Keratinocyte (primary cell): ENCODE measurements at places on chromosomes 5 and 9. TPM values are rescaled to one million over a fixed set of nuclear protein-coding genes. Genes with fewer than 3 reads are reported as not detected.

DNA sequence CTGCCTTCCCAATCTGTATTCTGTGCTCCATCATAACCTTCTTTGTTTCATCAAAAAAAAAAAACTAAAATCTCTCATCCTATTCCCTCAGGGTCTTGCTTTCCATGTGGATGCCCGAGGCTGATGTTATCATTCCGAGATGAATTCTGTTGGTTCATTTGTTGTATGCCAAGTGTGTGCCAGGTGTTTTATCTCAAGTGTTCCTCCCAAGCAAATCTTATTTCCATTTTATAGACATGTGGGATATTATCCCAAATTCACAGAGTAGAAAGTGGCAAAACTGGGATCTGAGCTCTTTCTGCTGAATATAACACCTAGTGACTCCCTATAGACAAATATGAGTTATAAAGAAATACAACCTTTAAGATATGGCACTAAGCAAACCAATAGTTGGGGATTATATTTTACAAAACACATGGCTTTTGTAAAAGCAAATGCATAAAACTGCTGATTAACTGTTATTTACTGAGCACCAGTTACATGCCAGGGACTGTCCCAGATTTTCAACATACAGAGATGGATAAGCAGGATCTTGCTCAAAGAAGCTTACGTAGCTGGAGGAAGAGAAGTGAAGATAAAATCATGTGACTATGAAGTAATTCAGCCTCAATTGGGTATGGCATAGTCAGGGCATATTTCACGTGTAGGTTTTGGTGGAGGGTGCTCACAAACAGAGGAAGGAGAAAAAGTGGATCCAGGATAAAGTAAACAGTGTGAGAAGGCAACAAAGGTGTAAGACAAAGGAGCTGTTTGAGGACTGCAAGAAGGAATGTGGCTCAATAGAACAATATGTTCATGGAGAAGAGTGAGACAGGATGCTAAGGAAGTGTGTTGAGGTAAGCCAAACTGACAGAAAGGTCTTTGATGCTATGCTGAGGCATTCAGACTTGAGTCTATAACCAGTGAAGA is 143.3 kb upstream of the ADAMTSL1 start:
- H3K4me3 ChIP-seq = no peak overlapping the region
- no peak overlapping the region for H3K27ac ChIP-seq
- H3K27me3 ChIP-seq = no peaks in the 10 kb centered on the region
- no peak for DNase-seq

DNA sequence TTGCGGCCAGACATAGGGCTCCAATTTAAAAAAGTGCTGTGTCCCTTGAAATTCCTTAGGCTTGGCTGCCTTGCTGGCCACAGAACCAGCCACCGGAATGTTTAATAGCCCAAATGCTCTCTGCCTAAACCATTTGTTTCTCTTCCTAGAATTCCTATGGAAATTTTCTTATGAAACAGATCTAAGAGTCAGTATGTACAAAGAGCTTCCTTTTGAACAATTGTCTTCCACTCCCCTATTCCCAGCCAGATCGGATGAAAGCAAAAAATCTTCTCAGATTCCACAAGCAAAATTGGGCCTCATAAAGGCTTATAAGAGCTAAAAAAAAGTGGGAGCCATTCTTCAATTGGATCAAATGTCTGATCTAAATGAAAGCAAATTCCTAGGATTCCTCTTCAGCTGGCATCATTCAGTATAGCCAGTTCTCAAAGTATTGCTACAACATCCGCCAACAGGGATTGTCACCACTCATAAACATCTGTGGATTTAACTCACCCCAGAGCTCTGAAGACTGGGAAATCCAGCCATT is 104.3 kb downstream of the CEMIP2 start:
- H3K27me3 ChIP-seq = no peaks in the 10 kb centered on the region
- H3K4me1 ChIP-seq = no peaks in the 10 kb centered on the region
- no peak overlapping the region for H3K4me3 ChIP-seq
- DNase-seq = no peak
- no peak overlapping the region for H3K27ac ChIP-seq

The PCDHA9 gene
- polyA plus RNA-seq = 0.01 TPM in 1 of 3 replicates, not detected in the others

The SOX30 gene
- 0.03 to 0.06 TPM (median 0.05 TPM) in 3 replicates for polyA plus RNA-seq

The NRG2 gene
- 0.12 to 0.21 TPM (median 0.13 TPM) in 3 replicates for polyA plus RNA-seq

- no peaks in the 10 kb centered on the region for H3K27me3 ChIP-seq
- no peak overlapping the region for H3K4me3 ChIP-seq
- H3K4me1 ChIP-seq = no peaks in the 10 kb centered on the region
- H3K27ac ChIP-seq = no peak overlapping the region
- no peak for DNase-seq
- H3K36me3 ChIP-seq = no peaks in the 10 kb centered on the region
Observed at GRCh38 chr9:107174441-107174840, 108.6 kb upstream of the RAD23B start.

DNA sequence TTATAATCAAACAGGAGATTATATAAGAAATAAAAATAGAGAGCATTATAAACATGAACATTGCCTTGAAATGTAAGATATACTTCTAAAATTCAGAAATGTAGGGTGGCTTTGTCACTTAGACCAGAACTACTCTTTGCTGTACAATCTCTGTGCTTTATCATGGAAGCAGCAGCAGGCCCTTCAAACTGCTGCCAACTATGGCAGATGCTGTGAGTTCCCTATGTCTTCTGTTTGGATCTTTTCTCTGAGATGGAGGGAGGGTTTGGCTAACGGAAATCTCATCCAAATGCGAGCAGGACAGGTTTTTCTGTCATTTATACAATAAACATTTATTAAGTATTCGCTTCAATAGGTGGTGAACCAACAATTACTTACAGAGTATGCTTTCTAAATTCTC is 34.8 kb upstream of the RICTOR start:
- no peaks in the 10 kb centered on the region for H3K4me1 ChIP-seq
- no peak overlapping the region for H3K4me3 ChIP-seq
- H3K27ac ChIP-seq = no peak overlapping the region
- no peaks in the 10 kb centered on the region for H3K27me3 ChIP-seq
- DNase-seq = no peak
- H3K36me3 ChIP-seq = no peaks in the 10 kb centered on the region

- H3K4me1 ChIP-seq = no peaks in the 10 kb centered on the region
- H3K4me3 ChIP-seq = no peak overlapping the region
- no peak for DNase-seq
- H3K36me3 ChIP-seq = no peaks in the 10 kb centered on the region
- H3K27ac ChIP-seq = no peak overlapping the region
- H3K27me3 ChIP-seq = peaks cover 12% of the 10 kb centered on the region
Observed at GRCh38 chr5:123223921-123224320, 134.9 kb downstream of the PRDM6 start.

- peak; percentile 17 for DNase-seq
- no peak overlapping the region for H3K27ac ChIP-seq
Observed at GRCh38 chr5:16160706-16161105, 18.9 kb downstream of the MARCHF11 start.

GRCh38 chr9:104780796-104781395 is 17.0 kb downstream of the NIPSNAP3B start:
- peaks cover 5% of the 10 kb centered on the region for H3K4me1 ChIP-seq
- peaks cover 10% of the 10 kb centered on the region for H3K36me3 ChIP-seq

- no peaks in the 10 kb centered on the region for H3K36me3 ChIP-seq
- no peak overlapping the region for H3K4me3 ChIP-seq
- no peaks in the 10 kb centered on the region for H3K27me3 ChIP-seq
Observed at GRCh38 chr9:77588271-77588937, 59.7 kb downstream of the GNA14 start.
